ENCODE measurements at places on chromosomes 13 and 19. TPM values are rescaled to one million over a fixed set of nuclear protein-coding genes. Genes with fewer than 3 reads are reported as not detected.

The SULT2B1 gene
- 0.96 TPM for total RNA-seq

The NXNL1 gene
- not detected for total RNA-seq

The ZNF878 gene
- total RNA-seq, result 10.1 TPM

The ADGRE3 gene
- not detected for total RNA-seq

The DACT3 gene
- 1.8 TPM for total RNA-seq

DNA sequence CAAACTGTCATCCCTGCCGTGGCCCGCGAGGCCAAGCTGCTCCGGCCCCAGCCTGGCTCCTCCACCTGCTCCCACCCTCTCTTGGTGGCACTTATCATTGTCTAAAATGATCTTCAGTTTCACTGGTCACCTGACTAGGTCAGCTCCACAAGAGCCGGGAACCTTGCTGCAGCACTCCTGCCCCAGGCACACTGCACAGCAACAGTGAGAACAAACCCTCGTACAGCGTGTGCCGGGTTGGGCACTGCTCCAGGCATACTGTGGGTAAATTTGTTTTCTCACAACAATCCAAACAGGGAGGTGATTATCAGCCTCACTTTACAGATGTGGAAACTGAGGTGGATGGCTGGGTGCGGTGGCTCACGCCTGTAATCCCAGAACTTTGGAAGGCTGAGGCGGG lies 8.9 kb downstream of the DEDD2 start:
- H3K27me3 ChIP-seq, result no peaks in the 10 kb centered on the region
- H3K4me3 ChIP-seq, result no peak overlapping the region
- H3K36me3 ChIP-seq, result peaks cover 60% of the 10 kb centered on the region
- no peak for DNase-seq

The FARP1 gene
- 91.1 TPM for total RNA-seq

The TMEM150B gene
- not detected for total RNA-seq

- H3K4me1 ChIP-seq, result peaks cover 5% of the 10 kb centered on the region
- no peak for DNase-seq
- no peak overlapping the region for H3K4me3 ChIP-seq
These were observed 151.3 kb downstream of the LMO7 start for GRCh38 chr13:75787249-75787928.

DNA sequence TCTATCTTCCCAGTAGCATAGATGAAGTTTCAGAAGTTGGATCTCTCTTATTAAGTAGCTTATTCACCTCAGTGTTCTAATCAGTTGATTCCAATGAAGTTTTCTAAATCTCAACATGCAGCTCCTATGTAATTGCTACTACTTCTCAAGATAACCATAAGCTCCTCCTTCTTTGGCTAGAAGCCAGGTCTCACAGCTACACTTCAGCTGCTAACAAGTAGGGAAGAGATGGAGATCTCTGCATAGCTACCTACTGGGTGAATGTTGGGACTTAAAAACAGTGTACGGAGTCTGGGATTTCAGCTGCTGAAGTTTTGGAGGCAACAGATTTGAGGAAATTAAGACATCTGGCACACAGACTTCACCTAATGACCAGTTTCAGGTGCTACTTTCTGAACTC lies 661.0 kb downstream of the SLITRK1 start:
- H3K36me3 ChIP-seq, result no peaks in the 10 kb centered on the region
- no peak for DNase-seq
- no peak overlapping the region for H3K27ac ChIP-seq
- no peak overlapping the region for H3K4me3 ChIP-seq

- DNase-seq, result no peak
- peak overlapping the region; percentile 83 for H3K4me3 ChIP-seq
These were observed 9.0 kb upstream of the JUND start for GRCh38 chr19:18290302-18291018.

- DNase-seq, result peak; percentile 67
- H3K27ac ChIP-seq, result no peak overlapping the region
- H3K4me3 ChIP-seq, result no peak overlapping the region
- H3K4me1 ChIP-seq, result peaks cover 6% of the 10 kb centered on the region
- peaks cover 8% of the 10 kb centered on the region for H3K36me3 ChIP-seq
- H3K27me3 ChIP-seq, result peaks cover 3% of the 10 kb centered on the region
These were observed 30.3 kb downstream of the CRYL1 start for GRCh38 chr13:20495087-20496023.

- no peaks in the 10 kb centered on the region for H3K36me3 ChIP-seq
- no peaks in the 10 kb centered on the region for H3K27me3 ChIP-seq
- DNase-seq, result no peak
- no peaks in the 10 kb centered on the region for H3K4me1 ChIP-seq
- H3K27ac ChIP-seq, result no peak overlapping the region
These were observed 129.0 kb downstream of the IRS2 start for GRCh38 chr13:109657395-109657794.

All from WTC11 (cell line).